ENCODE measurements at places on chromosomes 1 and 21. TPM values are rescaled to one million over a fixed set of nuclear protein-coding genes. Genes with fewer than 3 reads are reported as not detected.

The KIF2C gene
- 36.7 TPM for polyA plus RNA-seq

The CFAP57 gene
- 0.36 TPM for polyA plus RNA-seq

The ADAMTS5 gene
- polyA plus RNA-seq = 0.14 TPM

The E2F2 gene
- polyA plus RNA-seq = 2.3 TPM

The DMBX1 gene
- polyA plus RNA-seq = 0.23 TPM

The KTI12 gene
- polyA plus RNA-seq = 16.2 TPM

The SH2D2A gene
- 13.7 TPM for polyA plus RNA-seq

DNA sequence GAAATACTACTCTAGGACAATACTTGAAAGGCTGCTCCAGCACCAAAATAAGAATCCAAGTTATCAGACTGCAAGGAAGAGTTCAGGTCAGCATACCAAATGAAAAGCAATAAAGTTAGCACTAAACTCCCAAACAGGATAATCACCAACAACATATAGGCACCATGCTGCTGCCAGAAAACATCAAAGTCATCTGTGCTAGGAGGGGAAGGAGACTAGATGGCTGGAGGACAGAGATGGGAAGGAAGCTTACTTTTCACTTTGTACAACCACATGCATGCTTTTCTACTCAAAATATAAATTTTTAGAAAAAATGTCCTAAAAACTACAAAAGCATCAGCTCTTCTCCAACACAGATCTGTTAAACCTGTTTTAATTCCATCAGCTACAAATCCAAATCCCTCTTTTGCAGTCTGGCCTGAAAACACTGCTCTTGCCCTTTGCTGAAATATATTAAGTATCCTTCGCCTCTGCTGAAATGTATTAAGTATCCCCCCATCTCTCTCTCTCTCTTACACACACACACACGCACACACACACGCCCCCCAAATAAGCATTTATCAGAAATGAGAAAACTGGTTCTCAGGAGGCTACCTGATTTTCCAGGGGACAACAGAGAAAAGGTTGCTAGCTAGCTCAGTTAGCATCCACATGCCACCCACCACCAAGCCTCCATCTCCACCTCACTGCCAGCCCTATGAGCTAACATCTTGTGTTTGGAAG lies 1.5 kb downstream of the GATAD2B start:
- H3K36me3 ChIP-seq = no peaks in the 10 kb centered on the region
- peak overlapping the region; percentile 35 for H3K27ac ChIP-seq
- H3K4me1 ChIP-seq = peaks cover 14% of the 10 kb centered on the region
- no peak for DNase-seq

- peak; percentile 78 for DNase-seq
- H3K36me3 ChIP-seq = no peaks in the 10 kb centered on the region
- no peaks in the 10 kb centered on the region for H3K4me1 ChIP-seq
- H3K4me3 ChIP-seq = no peak overlapping the region
These were observed 15.6 kb downstream of the NTRK1 start for GRCh38 chr1:156876281-156876680.

DNA sequence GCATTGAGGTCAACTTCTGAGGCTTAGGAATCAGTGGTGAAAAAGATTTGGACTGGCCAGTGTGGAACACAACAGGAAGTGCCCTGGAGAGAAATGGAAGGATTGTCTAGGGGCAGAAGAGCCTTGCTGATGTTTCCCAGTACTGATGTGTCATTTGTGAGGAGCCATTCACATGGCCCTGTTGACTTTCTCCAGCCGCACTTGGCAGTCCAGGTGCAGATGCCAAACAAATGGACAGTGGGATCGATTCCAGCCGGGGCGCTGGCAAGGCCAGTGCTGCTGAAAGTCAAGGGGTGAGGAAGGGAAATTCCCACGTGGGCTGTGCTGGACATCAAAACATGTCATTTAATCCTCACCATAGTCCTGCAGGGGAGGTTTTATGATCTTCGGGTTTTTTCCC lies 4.9 kb upstream of the TRIM63 start:
- H3K36me3 ChIP-seq = no peaks in the 10 kb centered on the region
- H3K4me1 ChIP-seq = no peaks in the 10 kb centered on the region
- no peaks in the 10 kb centered on the region for H3K27me3 ChIP-seq
- H3K27ac ChIP-seq = no peak overlapping the region

- no peak overlapping the region for H3K4me3 ChIP-seq
- DNase-seq = no peak
- no peaks in the 10 kb centered on the region for H3K36me3 ChIP-seq
- no peak overlapping the region for H3K27ac ChIP-seq
- no peaks in the 10 kb centered on the region for H3K4me1 ChIP-seq
These were observed 39.4 kb downstream of the HSF2BP start for GRCh38 chr21:43619856-43620255.

- H3K27me3 ChIP-seq = no peaks in the 10 kb centered on the region
- H3K27ac ChIP-seq = no peak overlapping the region
- H3K36me3 ChIP-seq = peaks cover 39% of the 10 kb centered on the region
- no peak for DNase-seq
- H3K4me3 ChIP-seq = no peak overlapping the region
These were observed 17.3 kb downstream of the POFUT2 start for GRCh38 chr21:45270306-45270821.

- H3K4me1 ChIP-seq = no peaks in the 10 kb centered on the region
- no peak overlapping the region for H3K27ac ChIP-seq
- H3K36me3 ChIP-seq = no peaks in the 10 kb centered on the region
- DNase-seq = no peak
- no peaks in the 10 kb centered on the region for H3K27me3 ChIP-seq
- H3K4me3 ChIP-seq = no peak overlapping the region
These were observed 2.9 kb upstream of the RBBP5 start for GRCh38 chr1:205124726-205125125.

DNA sequence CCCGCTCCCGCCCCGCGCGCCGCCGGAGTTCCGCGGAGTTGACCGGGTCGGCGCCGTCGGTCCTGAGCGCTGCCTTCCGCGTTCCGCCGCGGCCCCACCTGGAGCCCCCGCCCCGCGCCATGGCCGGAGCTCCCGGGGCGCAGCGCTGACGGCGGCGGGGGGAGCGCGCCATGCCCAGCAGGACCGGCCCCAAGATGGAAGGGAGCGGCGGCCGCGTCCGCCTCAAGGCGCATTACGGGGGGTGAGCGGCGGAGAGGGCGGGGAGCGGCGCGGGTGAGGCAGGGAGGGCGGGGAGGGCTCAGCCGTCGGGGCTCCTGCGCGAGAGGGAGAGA lies 216 bp downstream of the PRKCZ start:
- peaks cover 2% of the 10 kb centered on the region for H3K27me3 ChIP-seq
- no peak overlapping the region for H3K27ac ChIP-seq
- peaks cover 2% of the 10 kb centered on the region for H3K36me3 ChIP-seq
- DNase-seq = no peak

DNA sequence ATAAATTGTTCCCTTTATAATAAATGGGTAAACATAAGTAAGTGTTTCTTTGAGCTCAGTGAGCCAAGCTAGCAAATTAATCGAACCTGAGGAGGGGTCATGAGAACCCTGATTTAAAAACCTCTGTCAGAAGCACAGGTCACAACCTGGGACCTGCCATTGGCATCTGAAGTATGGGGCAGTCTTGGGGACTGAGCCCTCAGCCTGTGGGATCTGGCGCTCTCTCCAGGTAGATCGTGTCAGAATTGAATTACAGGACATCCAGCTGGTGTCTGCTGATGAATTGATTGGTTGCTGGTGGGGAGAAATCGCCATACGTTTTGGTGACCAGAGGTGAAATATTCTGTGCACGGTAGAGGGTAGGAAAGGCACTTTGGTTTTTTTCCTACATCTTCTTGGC lies 17.5 kb downstream of the UCK2 start:
- H3K4me3 ChIP-seq = no peak overlapping the region
- H3K4me1 ChIP-seq = peaks cover 20% of the 10 kb centered on the region
- H3K36me3 ChIP-seq = no peaks in the 10 kb centered on the region
- no peaks in the 10 kb centered on the region for H3K27me3 ChIP-seq
- H3K27ac ChIP-seq = no peak overlapping the region

- no peak for DNase-seq
- no peaks in the 10 kb centered on the region for H3K36me3 ChIP-seq
- peaks cover 13% of the 10 kb centered on the region for H3K4me1 ChIP-seq
- no peaks in the 10 kb centered on the region for H3K27me3 ChIP-seq
- H3K27ac ChIP-seq = peak overlapping the region; percentile 26
These were observed 44.5 kb downstream of the PGBD5 start for GRCh38 chr1:230381585-230381984.

- no peak overlapping the region for H3K27ac ChIP-seq
- peak overlapping the region; percentile 53 for H3K4me3 ChIP-seq
These were observed 60.2 kb upstream of the CFAP126 start for GRCh38 chr1:161427733-161428516.

GRCh38 chr1:220807726-220808125 lies 21.0 kb downstream of the MTARC1 start:
- no peak overlapping the region for H3K27ac ChIP-seq
- H3K27me3 ChIP-seq = no peaks in the 10 kb centered on the region
- no peak overlapping the region for H3K4me3 ChIP-seq
- H3K4me1 ChIP-seq = no peaks in the 10 kb centered on the region
- no peaks in the 10 kb centered on the region for H3K36me3 ChIP-seq
